ENCODE measurements at places on chromosomes 3 and 15.

DNA sequence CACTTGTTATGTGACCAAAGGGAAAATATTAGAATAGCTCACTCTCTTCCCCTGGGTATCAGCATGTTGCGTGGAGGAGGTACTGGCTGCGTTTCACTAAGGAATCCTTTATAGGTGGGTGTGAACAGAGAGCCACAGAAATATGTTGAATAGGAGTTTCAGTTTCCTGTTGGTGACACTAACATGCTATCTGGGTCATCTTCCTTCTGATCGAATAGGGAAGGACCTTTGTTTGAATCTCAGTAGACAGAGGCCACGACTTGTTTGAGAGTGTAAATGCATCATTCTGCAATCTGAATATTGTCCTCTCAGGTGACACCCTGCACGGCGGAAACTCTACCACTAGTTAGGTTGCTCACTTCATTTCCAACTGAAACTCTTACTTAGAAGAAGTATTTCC is 157.9 kb upstream of the SLC2A2 start:
- no peak for DNase-seq

DNA sequence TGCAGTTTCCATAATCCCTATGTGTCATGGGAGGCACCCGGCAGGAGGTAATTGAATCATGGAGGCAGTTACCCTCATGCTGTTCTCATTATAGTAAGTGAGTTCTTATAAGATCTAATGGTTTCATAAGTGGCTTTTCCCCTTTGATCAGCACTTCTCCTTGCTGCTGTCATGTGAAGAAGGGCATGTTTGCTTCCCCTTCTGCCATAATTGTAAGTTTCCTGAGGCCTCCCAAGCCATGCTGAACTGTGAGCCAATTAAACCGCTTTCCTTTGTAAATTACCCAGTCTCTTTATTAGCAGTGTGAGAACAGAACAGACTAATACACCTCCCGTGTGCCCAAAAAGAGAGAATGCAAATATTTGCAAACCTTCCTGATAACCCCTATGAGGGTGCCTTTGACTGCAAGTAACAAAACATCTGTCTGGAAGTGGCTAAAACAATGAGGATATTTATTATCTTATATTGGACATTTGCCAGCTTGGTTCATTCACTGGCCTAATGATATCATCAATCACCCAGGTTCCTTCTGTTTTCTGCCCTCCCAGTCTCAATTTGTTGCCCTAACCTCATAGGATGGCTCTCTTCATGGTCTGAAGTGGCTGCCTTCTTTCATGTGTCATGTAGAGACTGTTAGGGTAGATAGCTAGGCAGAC is 68.7 kb downstream of the BHLHE40 start:
- DNase-seq: no peak

DNA sequence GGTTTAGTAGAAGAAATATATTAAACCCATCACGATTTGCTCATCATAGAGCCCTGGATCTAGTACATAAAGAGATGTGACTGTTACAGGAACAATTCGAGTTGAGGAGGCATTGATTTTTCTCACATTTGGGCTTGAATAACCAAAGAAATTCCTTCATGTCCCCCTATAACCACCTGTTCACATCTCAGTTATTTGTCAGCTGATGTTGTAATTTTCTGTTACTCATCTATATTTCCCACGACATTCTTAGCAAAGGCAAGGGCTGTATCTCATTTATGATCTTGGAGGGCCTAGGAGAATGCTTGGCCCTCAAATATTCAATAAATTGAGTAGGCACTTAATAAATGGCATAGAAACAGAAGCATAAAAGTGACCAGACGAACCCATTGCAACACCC is 36.4 kb upstream of the GYG1 start:
- DNase-seq: no peak

GRCh38 chr3:65808407-65808806 is 230.3 kb downstream of the MAGI1 start:
- no peak for DNase-seq

- no peak for DNase-seq
These were observed 67.1 kb downstream of the MB21D2 start for GRCh38 chr3:192850451-192850981.

DNA sequence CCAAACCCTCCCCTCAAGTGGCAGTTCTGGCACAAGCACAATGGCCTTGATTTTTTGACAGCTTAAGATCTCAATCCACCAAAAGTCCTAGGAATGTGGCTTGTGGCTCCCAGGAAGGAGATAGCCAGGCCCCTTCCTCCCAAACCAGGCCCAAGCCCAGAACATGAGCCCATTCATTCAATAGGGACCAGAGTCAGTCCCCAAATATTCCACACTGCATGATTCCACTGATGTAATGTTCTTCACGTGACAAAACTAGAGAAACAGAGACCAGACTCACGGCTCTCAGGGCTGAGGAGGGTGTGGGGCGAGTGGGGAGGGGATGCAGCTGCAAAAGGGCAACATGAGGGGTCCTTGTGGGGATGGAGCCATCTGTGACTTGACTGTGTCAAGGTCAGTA is 25.5 kb downstream of the ABTB1 start:
- no peak for DNase-seq

DNA sequence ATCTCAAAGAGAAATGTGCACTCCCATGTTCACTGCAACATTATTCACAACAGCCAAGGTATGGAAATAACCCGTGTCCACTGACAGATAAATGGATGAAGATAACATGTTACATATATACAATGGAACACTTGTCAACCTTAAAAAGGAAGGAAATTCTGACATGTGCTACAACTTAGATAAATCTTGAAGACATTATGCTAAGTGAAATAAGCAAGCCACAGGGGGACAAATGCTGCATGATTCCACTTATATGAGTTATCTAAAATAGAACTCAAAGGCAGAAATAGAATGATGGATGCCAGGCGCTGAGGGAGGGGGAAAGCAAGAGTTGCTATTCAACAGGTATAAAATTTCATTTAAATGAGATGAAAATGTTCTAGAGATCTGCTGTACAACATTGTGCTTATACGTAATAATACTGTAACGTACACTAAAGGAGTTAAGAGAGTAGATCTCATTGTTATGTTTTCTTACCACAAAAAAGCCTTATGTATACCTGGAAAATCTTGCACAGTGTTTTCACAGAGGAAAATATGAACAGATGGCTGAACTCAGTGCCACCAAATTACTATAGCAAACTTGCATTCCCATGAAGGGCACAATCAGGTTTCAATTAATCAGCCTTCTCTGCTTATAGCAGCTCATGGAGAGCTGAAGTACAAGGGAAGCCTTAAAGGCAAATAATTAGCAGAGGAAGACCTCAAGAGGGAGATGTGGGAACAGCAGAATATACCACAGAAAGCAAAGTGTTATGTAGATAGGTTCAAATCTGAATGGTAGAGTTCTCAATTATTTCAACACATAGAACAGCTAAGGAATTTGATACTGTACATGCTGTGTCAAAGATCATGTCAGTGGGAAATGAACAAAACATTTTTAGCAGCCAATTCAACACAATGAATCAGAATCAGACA is 8.1 kb upstream of the VPS39 start:
- no peak for DNase-seq

DNA sequence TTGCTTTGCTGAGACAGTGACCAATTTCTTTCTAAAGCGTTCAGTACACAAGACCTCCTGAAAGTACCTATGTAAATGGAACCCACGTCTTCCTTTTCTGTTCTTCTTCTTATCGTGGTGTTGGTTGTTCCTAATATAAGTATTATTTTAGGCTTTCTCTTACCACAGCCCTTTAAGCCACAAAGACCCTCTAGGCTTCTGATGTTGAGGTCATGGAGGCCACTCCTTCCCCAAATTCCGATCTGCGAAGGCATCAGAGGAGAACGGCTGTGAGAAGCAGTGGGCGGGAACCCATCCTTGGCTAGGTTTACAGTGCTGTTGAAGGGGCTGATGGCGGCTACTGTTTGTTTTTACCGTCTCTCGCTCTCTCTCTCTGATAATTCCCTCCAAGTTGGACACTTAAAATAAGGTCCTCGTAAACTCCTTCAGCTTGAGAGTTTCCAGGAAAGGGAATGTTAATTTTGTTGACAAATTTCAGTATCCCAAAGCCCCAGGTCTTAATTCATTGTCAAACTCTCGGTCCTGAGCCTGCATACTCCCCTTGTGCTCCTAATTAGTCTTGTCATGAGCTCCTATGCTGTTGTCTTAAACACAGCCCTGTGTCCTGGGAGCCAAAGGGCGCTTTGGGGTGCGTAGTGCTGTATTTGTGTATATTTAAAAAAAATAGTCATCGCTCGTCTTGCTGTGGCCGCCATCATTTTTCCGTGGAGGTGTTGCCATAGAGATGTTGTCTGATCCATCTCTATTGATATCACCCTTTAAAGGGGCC is 178.8 kb downstream of the OPA1 start:
- no peak for DNase-seq

DNA sequence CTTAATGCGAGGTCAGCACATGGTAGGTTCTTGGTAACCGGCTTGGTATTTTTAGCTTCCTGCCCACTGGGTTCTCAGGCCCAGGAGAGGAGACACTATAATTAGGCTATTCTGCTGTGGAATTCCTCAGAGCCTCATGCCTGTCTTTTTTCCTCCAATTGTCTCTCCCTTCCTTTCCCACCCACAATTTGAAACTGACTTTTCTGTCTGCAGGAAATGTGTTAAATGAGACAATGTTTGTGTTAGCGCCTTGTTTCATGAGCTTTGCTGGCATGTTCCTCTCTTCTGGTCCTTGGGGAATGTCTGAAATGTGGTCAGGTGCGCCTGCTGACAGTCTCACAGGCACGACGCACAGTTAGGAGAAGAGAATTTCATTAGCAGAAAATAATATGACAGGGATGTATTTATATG is 223.6 kb upstream of the CTNNB1 start:
- no peak for DNase-seq

DNA sequence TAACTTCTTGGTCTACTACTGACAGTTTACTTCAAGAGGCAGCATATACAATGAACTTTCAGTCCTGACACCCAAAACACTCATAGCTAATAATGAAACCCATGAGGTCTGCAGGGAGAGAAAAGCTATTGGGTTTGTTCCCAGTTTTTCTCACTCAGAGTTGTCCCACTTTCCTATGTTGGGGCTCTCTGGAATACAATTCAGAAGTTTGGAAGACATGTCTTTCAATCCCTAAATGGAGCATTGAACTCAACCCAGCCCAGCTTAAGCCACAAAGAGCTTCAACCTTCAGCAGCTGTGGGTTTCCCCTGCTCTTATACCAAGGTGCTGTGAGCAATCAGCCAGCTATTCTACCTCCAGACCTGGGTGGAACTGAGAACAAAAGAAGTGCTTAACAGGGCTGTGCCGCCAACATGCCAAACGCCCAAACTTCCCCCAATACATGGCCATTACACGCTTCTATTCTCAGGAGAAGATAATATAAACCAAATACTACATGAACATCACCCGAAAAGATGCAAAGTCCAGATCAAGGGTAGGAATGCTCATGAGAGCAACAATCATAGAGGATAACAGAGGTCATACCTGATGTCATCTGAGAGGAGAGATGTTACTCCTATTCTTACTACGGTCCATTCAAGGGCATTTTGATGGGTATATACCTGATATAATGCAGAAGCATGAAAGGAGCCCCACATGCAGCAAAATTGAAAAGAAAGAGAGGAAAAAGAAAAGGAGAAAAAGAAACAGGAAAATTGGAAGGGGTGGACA is 131.2 kb upstream of the TGFBR2 start:
- DNase-seq: no peak

DNA sequence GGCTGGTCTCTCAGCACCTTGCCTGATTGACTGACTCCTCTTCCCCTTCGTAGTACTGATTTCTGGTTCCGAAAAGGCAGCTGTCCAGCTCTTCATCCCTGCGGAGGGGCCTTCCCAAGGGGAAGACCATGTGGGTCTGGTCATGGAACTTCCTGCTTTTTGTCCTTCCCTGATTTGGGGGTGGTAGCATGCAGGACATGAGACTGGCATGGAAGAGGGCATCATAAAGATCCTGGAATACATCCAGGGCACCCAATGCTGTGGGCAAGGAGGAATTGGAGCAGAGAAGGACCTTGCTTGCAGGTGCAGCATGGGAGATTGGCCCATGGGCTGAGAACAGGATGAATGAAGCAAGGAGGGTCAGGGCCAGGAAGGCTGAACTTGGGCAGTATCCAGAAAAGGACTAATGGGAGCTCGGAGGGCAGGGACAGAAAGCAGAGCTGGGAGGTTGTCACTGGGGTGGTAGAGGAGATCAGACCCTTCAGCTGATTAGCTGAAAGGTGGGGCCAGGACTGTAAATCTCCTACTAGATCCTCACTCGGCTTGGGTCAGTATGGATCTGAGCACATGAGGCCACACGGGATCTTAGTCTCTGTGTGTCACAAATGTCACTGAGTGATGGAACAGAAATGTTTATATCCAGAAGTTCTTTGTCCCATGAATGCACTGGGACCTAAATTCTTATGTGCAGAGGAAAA is 59.5 kb downstream of the AMOTL2 start:
- DNase-seq: no peak

Data from COLO829 (cell line).